ENCODE measurements at places on chromosomes 13 and 19. TPM values are rescaled to one million over a fixed set of nuclear protein-coding genes. Genes with fewer than 3 reads are reported as not detected.

- no peaks in the 10 kb centered on the region for H3K36me3 ChIP-seq
- H3K4me1 ChIP-seq, result peaks cover 27% of the 10 kb centered on the region
- H3K27me3 ChIP-seq, result no peaks in the 10 kb centered on the region
- no peak overlapping the region for H3K4me3 ChIP-seq
- peak overlapping the region; percentile 59 for H3K27ac ChIP-seq
Measured at GRCh38 chr19:1901940-1902404, 3.2 kb upstream of the ADAT3 start.

DNA sequence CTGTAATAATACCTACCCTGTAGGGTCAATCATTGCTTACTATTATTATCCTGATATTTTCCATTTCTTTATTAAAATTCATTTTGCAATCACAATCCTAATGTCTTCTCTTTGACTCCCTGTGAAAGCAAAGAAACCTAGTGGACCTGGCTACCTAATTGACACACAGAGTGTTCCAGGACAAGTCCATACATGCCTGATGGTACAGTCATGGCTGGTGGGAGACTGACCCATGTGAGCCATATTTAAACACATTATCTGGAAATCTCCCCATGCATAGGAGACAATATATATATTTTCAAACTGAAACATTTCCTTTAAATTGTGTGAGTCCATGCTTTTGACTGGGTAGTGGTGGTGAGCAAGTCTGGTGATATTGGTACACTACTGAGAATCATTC, 230.6 kb upstream of the DACH1 start:
- no peaks in the 10 kb centered on the region for H3K27me3 ChIP-seq
- no peaks in the 10 kb centered on the region for H3K36me3 ChIP-seq
- no peak overlapping the region for H3K4me3 ChIP-seq
- DNase-seq, result no peak

GRCh38 chr19:8221161-8221560, 12.0 kb downstream of the CERS4 start:
- H3K27ac ChIP-seq, result no peak overlapping the region
- no peak overlapping the region for H3K4me3 ChIP-seq
- DNase-seq, result no peak
- H3K4me1 ChIP-seq, result no peaks in the 10 kb centered on the region

DNA sequence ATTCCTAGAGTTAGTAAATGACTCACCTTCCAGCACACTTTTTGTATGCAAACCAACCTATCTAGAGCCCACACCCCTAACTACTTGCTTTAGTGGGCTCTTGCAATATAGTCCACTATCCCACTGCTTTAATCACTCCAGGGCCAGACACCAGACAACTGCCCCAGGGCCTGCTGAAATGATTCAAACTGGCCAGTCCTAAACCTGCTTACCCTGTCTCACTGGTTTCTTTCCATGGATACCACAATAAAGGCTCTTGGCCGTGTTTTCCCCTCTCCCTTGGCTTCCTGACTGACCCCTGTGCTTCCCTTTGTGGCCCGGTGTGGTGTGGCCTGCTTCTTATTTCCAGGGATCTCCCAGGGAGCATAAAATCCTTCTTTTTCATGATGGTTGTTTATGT, 14.6 kb downstream of the HS6ST3 start:
- H3K4me1 ChIP-seq, result no peaks in the 10 kb centered on the region
- H3K36me3 ChIP-seq, result no peaks in the 10 kb centered on the region
- H3K27ac ChIP-seq, result no peak overlapping the region
- H3K4me3 ChIP-seq, result no peak overlapping the region
- DNase-seq, result no peak

DNA sequence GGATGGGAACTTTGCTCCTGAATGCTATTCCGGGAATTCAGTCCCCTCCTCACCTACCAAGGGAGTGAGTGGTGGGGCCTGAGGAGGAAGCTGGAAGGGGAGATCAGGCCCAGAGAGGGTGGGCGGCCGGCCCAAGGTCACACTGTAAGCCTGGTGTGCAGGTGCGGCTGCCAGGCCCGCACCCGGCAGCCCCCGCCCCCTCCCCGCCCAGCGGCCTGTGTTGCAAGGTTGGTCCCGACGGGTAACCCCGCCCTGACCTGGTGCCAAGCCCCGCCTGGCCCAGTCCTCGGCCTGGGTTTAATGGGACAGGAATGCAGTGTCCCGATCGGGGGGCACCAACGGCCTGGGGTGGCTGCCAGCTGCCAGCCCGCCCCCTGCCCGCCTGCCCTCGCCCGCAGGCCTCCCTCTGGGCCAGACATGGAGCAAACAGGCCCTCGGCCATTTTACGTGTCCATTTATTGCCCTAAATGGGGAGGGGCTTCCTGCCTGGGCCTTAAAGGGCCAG, 5.5 kb downstream of the ZBTB7A start:
- peak overlapping the region; percentile 100 for H3K27ac ChIP-seq
- peaks cover 65% of the 10 kb centered on the region for H3K4me1 ChIP-seq
- peak; percentile 94 for DNase-seq
- H3K4me3 ChIP-seq, result peak overlapping the region; percentile 22
- H3K36me3 ChIP-seq, result peaks cover 5% of the 10 kb centered on the region
- H3K27me3 ChIP-seq, result no peaks in the 10 kb centered on the region

GRCh38 chr19:28700176-28700575, 512.8 kb downstream of the UQCRFS1 start:
- no peaks in the 10 kb centered on the region for H3K4me1 ChIP-seq
- no peak for DNase-seq
- no peaks in the 10 kb centered on the region for H3K36me3 ChIP-seq

GRCh38 chr13:112172017-112172416, 105.1 kb downstream of the SOX1 start:
- H3K4me3 ChIP-seq, result no peak overlapping the region
- H3K27ac ChIP-seq, result no peak overlapping the region
- no peaks in the 10 kb centered on the region for H3K36me3 ChIP-seq
- peaks cover 15% of the 10 kb centered on the region for H3K4me1 ChIP-seq

GRCh38 chr13:100454876-100455275, 133.7 kb downstream of the GGACT start:
- no peaks in the 10 kb centered on the region for H3K27me3 ChIP-seq
- H3K36me3 ChIP-seq, result no peaks in the 10 kb centered on the region
- no peak overlapping the region for H3K4me3 ChIP-seq
- H3K4me1 ChIP-seq, result no peaks in the 10 kb centered on the region
- no peak for DNase-seq

DNA sequence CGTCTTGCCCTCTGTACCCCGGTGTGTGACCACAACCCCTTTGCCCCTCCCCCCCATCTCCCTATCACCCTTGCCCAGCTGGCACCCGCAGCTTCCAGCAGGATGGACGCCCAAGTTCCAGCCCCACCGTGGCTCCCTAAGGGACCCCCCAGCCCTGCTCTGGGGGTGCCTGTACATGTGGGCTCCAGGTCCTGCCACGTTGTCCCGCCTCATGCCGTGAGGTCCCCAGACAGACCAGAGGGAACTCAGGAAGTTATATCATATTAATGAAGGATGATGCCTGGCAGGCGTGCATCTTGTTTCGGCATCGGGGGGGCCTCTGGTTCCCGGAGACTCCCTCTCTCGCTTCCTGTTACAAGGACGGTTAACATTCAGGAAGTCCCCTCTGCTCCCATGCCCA, 1.6 kb upstream of the PTGIR start:
- DNase-seq, result no peak
- H3K4me3 ChIP-seq, result no peak overlapping the region
- H3K4me1 ChIP-seq, result peaks cover 32% of the 10 kb centered on the region
- no peaks in the 10 kb centered on the region for H3K36me3 ChIP-seq

GRCh38 chr19:44557933-44558332, 28.5 kb upstream of the CEACAM20 start:
- no peaks in the 10 kb centered on the region for H3K36me3 ChIP-seq
- no peaks in the 10 kb centered on the region for H3K4me1 ChIP-seq
- DNase-seq, result no peak

The SLITRK1 gene
- not detected for polyA plus RNA-seq

The TMEM238 gene
- polyA plus RNA-seq, result not detected

The CASP14 gene
- not detected for polyA plus RNA-seq

The SCN1B gene
- polyA plus RNA-seq, result 4.5 TPM
